H9 (cell line): ENCODE measurements at places on chromosomes 5 and 9.

GRCh38 chr9:79382044-79382443 is 189.7 kb upstream of the TLE4 start:
- DNase-seq = no peak

- no peak for DNase-seq
Observed at GRCh38 chr9:121447321-121447834, 52.3 kb downstream of the GGTA1 start.

DNA sequence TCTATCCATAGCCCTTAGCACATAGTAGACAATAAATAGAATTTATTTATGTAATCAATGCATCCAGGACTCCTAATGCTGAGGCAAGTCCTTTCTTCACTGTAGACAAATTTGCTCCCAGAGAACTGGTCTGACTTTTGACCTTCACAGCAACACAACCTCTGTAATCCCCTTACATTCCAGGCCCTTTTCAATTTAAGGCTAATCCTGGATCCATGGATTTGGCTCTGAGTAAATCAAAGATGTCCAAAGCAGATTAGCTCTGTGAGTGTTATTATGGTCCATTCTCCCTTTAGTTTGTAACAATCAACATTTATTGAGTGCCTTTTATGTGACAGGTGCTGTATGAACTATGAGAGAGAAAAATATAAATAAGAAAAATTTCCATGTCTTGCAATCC is 27.4 kb upstream of the TMC1 start:
- DNase-seq = no peak

DNA sequence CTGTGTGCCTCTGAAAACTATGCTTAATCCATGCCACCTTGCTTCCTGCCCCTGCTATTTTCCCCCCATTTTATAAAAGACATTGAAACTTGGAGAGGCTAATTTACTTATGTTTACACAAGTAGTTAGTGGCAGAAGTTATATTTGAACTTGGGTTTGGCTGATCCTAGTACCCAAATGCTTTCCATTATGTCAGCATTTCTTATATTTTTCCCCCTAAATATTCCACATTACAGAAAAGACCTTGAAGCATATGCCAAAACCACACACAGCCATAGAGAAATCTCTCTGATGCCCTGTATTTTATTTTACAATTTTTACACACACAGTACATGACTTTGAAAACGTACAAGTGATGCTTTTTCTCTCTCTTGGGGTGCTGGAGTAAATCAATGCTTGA is 11.2 kb downstream of the C1QTNF2 start:
- no peak for DNase-seq

DNA sequence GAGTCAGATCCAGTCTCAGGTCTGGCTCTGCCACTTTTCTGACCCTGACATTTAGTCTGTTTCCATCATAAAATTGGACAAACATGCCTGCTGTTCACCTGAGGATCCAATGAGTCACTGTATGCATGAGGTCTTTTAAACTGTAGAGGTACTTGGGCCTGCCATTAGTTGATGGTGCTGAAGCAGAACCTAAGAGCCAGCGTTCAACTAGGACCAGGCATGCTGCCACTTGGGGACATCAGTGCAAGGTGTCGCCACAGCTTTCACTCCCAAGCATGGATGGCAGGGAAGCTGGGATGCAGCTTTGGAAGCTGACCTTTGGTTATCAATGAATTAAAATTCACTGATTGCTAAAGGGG is 37.1 kb downstream of the NEUROG1 start:
- DNase-seq = no peak

DNA sequence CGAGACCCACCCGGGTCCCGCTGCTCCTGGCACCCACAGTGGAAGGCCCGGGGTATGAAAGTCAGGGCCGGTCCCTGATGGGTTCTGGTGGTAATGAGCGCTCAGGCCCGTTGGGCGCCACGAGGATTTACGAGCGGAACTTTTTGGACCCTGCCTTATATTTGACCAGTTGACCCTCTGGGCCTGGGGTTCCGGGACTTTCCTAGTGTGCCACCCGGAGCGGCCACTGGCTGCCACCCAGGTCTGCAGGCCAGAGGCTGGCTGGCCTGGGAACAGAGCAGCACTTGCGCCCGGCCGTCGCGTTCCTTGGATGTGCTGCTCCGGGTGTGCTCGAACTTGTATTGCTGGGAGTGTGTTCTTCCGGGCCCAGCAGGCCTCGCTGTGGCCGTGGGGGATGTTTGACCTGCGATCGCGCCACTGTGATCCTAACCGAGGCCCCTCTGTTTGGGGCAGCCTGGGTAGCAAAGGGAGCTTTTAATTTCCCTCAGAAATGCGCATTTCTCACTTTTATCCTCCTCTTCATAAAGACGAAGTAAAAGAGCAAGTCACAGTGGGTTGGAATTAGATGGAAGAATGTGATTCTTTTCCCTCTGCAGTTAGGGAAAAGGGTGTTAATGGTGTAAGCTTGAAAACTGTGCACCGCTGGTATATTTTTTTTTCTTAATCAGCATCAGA is 1.2 kb downstream of the F2RL1 start:
- no peak for DNase-seq

GRCh38 chr5:34452170-34452828 is 203.8 kb upstream of the RAI14 start:
- DNase-seq = no peak

- no peak for DNase-seq
Observed at GRCh38 chr9:133876836-133877235, 115.3 kb downstream of the VAV2 start.

GRCh38 chr9:17531642-17532254 is 47.1 kb upstream of the SH3GL2 start:
- DNase-seq = no peak

- DNase-seq = no peak
Observed at GRCh38 chr9:79220666-79221065, 351.1 kb upstream of the TLE4 start.

- DNase-seq = peak; percentile 72
Observed at GRCh38 chr5:77143998-77144836, 57.1 kb upstream of the ZBED3 start.

DNA sequence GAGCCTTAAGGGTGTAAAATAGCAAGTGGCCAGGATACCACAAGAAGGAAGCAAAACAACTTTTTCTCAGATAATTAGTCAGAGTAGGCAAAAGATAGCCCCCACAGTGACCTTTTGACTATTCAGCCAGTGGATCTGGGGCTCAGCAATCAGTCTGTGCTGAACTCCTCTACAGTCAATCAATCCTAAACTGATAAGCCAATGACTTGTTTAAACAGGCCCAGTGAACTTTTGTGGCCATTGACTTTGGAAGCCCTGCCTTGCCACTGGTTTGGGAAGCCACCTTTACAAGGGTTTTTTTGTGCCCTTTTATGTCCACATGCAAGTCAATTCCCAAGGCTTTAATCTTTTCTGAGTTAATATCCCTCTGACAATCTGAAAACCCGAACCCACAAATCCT is 1565.0 kb upstream of the WWC1 start:
- no peak for DNase-seq

DNA sequence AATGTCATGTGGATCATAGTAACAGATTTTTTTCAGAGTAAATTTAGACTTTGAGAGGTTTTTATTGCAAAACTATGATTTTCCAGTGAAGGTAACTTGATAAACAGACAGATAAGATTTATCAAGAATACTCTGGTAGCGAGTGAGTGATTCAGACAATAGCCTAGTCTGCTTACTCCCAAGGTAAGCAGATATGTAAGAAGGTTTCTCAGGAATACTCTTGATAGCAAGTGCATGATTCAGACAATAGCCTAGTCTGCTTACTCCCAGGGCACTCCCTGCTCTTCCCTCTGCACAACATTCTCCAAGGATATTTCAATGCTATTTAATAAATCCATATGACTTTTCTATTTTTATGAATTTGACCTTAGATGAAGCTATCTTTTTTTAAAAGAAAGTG is 1881.5 kb downstream of the EFNA5 start:
- no peak for DNase-seq

GRCh38 chr9:27192291-27192960 is 83.4 kb downstream of the TEK start:
- DNase-seq = no peak

DNA sequence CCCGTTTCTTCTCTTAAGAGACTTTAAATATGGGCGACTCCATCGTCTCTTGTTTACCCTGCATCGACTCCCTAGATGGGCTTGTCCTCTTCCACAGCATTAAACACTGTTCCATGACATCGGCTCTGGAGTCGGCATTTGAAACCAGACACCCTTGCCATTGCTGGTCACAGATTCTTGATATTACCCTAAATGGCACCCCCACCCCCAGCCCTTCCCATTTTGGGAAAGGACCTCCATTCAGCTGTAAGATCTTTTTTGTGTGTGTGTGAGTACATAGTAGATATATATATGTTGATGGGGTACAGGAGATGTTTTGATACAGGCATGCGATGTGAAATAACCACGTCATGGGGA is 51.1 kb upstream of the SH3PXD2B start:
- DNase-seq = peak; percentile 8

GRCh38 chr9:83196946-83197345 is 134.0 kb upstream of the RASEF start:
- DNase-seq = no peak

DNA sequence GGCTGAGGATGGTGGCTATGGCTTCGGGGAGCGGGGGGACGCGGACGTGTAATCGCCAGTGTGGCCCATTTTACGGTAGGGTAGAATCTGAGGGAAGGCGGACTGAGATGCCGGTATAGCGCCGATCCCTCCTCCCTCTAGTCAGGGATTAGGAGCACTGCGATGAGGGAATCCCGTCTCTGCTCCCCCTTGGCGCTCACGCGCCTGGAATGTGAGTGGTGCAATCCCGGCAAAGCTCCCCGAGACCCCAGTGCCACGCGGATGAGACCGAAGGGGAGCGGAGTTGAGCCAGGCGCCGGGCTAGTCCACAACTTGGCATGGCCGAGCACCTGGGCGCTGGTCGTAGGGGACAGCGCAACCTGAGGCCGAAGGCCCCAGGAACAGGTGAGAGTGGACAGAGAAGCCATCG is 2.2 kb downstream of the NPR3 start:
- peak; percentile 45 for DNase-seq
